ENCODE measurements at places on chromosomes 4 and X.

DNA sequence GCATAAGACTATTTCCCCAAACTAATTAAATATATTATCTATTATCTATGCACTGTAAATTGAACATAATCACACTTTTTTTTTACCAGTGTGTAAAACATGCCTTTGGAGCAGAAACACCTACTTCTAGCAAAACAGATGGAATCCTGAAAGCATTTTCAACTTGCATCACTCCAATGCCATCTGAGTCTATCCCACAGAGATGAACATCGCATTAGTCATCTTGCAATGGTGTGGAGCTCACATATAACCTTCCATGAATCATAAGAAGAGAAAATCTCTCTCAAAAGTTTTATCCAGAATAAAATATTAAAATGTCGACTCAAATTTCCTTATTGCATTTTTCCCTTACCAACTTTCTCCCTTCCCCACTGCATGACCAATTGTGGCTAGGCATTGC, 406.7 kb upstream of the ACTRT1 start:
- DNase-seq = no peak

- DNase-seq = no peak
Measured at GRCh38 chrX:97119474-97120109, 235.9 kb downstream of the RPA4 start.

DNA sequence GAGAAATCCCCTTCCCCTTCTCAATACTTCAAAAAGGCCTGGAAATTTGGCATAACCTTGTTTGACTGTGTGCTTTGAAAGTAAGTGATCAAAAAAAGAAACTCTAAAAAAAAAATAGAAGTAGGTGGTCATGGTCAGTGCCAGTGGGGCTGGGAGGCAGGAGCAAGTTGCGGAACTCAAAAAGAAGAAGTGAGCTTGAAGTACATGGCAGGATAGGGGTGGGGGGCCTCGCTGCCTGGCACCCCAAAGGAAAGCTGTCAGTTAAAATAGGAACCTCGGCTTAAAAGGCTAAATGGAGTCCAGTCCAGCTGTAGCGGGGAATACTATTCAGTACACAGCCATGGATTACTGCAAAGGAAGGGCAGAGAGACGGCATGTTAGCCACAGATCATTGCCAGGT, 12.2 kb upstream of the NKRF start:
- no peak for DNase-seq

DNA sequence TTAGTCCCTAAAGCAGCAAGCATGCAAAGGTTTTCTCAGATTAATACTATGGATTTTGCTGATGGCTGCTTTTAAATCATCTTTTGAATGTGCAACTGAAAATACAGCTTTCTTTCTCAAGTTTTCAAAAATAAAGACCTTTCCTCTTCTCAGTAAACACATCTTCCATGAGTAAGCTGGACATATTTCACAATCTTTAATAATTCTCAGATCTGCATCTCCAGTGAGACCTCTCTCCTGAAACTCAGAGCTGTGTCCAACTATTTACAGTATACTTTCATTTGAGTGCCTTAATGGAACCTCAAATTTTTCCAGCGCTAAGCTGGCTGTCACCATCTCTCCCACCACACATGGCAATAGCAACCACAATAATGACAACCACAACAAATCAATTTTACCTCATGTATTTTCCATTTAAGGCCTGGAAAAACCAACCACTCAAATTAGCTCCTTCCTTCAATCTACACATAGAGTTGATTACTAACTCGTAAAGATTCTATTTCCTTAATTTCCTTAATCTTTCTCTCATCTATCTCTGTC, 192.4 kb upstream of the RPL34 start:
- DNase-seq = no peak

All from CD8-positive, alpha-beta T cell (primary cell).